Stimulated activated CD4-positive, alpha-beta T cell treated with anti-CD3 and anti-CD28 coated beads, TNF-alpha, amount 100 ng/mL, for 1 hour (primary cell): ENCODE measurements at places on chromosomes 2 and 18.

GRCh38 chr2:9770308-9771100 is 72.8 kb upstream of the TAF1B start:
- no peak for DNase-seq

DNA sequence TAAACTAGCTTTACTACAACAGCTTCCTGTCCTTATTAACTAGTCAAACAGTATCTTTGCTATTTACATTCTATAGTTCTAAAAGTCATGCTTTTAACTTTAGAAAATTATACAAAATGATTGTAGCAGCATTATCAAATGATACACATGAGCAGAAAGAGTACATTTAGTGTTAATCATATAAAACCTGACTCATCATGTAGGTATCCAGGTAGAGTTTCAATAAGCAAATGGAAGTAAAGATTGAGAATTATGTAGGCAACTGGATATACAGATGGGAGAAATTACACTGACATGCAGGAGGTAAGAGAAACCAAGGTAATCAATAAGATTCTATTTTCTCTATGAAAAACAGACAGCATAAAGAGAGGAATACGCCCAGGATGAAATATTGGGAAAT is 33.8 kb downstream of the TRIP12 start:
- DNase-seq = no peak

DNA sequence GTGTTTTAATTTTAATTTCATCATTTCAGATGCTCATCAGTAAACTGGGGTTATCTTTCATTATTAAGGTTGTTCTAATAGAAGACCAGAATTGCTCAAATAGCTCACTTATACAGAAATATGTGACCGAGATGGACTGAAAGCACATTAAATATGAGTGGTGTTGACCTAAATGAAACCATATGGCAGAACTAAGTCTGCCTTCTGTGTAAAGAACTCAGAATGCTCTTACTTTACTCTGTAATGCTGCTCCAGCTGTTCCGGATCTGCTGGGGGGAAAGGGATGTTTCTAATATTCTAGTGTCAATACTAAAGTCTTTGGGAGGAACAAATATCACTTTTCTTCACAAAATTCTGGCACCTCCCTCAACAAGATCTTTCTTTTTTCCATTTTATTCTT is 131.0 kb downstream of the DPP4 start:
- DNase-seq = no peak

DNA sequence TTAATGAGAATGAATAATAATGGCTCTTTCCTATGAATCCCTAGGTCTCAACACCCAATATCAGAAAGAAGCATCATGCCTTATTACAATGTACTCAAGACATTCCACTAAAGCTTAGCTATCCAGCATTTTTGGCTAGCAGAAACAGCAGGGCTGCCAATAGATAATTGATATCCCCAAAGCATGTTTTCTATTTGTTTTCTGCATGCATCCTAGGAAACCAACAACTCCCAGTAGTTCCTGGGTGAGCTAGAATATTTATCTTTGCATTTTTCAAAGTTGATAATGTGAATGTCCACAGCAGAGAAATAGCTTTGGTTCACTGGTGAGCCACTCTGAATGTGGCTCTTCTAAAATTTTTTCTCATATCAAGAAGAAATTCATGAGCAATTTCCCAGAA is 5.8 kb upstream of the ANTXR1 start:
- no peak for DNase-seq

DNA sequence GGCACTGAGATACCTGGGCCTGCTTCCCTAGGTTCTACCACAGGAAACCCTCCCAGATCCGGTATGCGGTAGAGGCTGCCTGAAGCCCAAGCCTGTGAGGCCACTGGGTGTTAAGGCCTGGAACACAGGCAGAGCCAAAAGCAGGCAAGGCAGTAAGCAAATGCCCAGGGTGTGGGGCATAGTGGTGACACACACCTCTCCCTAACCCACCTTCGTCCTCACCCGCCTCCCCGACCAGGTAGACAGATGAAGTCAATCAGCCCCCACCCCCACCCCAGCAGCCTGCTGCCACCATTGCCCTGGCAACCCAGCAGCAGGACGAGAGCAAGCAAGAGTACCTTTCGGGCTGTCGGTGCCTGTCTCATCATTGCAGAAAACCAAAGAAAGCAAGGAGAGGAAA is 6.1 kb downstream of the DCTN1 start:
- no peak for DNase-seq

DNA sequence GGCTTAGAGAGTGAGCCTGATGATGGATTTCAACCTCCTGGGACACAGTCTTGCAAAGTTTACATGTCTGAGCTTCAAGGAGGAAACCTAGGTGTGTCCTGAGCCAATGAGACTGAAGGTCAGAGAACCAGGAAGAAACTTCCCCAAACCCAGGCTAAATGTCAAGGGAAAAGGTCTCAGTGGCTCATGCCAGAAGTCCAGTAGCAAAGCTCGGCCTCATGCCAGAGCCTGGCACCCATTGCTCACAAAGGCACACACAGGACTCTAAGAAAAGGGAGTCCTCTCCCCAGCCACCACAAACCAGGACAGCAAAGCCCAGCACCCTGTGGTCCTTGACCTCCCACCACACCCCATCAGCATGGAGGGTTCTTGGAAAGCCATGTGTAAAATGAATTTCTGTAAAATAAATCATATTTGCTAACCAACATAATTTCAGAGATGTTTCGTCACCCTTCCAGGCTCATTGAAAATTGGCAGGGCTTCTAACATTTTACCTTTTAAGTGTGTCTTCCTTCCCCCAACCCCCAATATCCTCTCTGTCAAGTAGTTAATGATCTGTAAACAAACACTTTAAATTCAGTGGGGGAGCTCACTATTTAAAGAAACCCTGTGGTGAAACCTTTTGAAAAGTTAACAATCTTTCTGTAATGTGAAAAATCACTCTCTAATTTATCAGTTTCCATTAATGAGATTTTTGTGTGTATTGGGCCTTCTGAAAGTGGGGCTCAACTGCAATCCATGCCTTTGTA is 77.1 kb downstream of the BCL11A start:
- no peak for DNase-seq

DNA sequence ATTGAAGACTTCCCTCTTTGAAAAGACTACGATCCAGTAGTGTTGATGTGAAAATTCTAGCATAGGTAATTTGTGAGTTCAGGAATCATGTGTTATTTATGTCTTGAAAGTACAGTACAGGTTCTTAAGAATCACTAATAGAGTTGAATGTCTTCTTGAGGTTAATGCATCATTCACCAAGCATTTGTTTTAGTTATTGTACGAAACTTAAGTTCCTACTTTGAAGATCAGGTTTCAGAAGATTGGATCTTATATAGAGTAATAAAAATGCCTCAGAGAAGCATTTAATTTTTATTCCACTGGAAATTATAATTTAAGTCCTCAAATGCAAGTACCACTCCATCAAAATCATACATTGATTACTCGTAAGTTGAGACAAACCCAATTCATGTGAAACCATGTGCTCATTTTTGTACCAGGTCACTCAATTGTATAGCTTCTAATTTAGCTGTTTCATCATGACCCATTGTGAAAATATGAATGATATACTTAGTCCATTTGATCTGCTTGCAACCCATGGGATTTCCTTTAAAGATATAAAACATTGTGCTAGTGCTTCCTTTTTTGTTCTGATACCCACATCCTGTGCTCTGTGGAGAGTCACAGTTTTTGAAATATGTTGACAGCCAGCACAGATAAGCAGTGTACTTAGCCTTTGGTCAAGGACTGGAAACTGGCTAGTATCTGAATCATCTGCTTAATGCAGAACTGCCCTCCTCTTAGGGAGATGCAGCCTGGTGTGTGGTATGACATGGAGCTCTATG is 22.5 kb upstream of the RAB27B start:
- DNase-seq = no peak

DNA sequence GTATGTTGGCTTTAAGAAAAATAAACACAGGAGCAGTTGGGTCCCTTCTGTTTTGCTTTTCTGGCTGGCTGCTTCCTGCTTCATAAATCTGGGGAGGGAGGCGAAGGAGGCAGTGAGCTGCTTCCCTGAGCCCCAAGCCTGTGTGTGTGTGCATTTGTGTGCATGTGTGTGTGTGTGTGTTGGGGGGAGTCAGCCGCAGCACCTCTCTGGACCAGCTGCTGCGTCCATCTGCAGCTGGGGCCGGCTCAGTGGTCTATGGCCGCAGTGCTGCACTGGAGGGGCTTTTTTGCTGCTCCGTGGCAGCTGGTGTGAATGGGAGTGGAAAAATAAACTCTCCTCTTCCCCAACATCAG is 192.3 kb downstream of the RNF144A start:
- no peak for DNase-seq

- DNase-seq = no peak
Measured at GRCh38 chr2:129764376-129765325, 214.8 kb upstream of the RAB6C start.

- no peak for DNase-seq
Measured at GRCh38 chr2:212939777-212940531, 211.5 kb downstream of the IKZF2 start.

DNA sequence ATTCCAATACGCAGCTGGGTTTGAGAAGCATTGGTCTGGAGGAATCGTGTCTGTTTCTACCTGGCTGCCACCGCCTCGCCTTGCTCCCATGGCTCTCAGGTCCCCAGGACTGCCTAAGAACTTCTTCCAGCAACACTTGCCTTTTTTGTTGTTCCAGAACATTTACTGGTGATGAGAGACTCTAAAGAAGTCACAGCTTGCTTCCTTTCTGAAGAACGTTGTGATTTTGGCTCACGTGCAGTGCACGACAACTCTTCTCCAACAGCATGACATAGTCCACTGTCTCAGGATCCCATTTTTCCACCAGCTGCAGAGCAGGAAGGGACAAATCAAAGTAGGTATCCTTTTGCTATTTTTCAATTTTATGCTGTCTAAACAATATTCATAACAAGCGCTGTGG is 940.9 kb downstream of the SLC4A3 start:
- no peak for DNase-seq

GRCh38 chr18:45166836-45167551 is 448.3 kb upstream of the SLC14A2 start:
- DNase-seq = no peak

DNA sequence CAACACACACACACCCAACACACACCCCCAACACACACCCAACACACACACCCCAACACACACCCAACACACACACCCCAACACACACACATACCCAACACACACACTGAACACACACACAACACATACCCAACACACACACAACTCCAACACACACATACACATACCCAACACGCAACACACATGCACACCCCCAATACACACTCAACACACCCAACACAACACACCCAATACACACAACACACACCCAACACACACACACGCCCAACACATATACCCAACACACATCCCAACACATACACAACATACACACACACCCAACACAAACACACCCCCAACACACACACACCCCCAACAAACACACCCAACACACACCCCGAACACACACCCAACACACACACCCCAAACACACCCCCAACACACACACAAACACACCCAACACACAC is 8.2 kb upstream of the STK25 start:
- no peak for DNase-seq

- DNase-seq = no peak
Measured at GRCh38 chr2:112733456-112733855, 12.6 kb downstream of the NT5DC4 start.

DNA sequence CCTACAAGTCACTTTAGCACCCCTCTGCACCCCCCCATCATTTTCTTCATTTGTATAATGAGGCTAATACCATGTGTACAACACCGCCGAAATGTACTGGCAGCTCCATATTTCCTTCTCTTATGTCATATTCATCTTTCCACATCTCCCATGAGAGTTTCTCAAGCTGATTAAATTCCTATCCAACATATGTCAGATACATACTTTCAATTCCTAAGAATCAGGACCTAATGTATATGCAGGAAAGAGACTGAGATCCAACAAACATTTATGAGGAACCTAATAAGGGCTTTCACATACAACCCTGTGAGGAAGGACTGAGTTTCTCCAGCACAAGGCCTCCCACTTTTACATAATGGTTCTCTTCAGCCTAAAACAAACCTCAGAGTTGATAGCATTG is 41.9 kb downstream of the PRKD3 start:
- no peak for DNase-seq

- DNase-seq = no peak
Measured at GRCh38 chr2:23478087-23478932, 93.3 kb downstream of the KLHL29 start.

GRCh38 chr2:150809103-150809502 is 321.6 kb upstream of the RND3 start:
- DNase-seq = no peak

- no peak for DNase-seq
Measured at GRCh38 chr2:46697830-46698323, 217.7 kb downstream of the MCFD2 start.

DNA sequence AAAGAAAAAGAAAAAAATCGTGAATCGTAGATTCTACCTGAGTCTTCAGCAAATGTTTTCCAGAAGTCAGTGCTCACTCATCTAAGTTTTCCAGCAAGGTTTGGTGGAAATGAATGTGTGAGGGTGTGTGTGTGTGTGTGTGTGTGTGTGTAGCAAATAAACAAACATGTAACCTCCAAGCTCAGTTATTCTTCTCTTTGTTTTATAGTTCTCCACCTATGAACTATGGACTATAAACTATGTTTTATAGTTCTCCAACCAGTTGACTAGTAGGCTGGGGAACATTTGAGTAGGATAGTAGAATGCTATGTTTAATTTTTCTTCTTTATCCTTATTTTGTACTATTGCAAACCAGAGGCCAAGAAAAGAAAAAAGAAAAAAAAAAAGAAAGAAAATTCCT is 44.6 kb upstream of the SERPINE2 start:
- no peak for DNase-seq

DNA sequence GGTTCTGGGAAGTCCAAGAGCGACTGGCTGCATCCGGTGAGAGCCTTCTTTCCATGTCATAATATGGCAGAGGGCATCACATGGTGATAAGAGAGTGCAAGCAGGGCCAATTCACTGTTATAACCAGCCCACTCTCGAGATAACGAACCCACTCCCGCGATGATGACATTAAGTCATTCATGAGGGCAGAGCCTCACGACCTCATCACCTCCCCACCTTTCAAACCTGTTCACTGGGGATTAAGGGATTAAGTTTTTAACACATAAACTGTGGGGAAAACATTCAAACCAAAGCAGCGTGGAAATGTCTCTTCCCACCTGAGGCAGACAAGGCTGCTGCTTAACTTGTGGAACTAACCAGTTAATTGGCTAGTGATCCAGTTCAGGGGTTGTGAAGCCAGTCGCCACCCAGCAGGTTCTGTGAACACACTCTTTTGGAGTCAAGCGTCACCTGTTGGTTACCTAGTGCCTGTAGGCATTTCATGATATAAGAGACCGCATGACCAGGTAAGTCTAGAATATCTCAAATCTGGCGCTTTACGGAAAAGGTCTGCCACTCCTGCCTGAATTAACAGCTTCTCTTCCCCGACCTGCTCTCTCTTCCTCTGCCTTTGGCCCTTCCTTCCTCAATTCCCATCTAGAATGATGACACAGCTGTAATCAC is 54.3 kb downstream of the EDAR start:
- DNase-seq = no peak

DNA sequence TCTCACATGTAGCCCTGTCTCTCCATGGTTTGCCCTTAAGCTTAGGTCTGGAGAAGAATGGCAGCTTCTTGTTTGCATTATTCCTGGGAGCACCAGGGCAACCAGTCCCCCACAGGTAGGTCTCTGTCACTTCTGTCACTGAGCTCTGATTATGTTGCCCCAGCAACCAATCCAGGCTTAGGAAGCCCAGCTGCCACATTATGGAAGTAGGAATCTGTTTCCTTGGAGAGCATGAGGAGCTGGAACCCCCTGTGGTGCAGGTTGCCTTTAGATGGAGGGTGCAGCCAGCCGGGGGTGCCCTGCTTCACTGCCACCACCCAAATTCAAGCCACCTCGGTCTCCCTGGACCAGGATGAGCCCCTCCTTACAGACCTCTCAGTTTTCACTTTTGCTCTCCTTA is 4.8 kb downstream of the RESP18 start:
- DNase-seq = no peak

- DNase-seq = no peak
Measured at GRCh38 chr2:24183366-24184069, 8.7 kb downstream of the FAM228A start.
